ENCODE measurements at places on chromosomes 7 and 10.

- no peak for DNase-seq
These were observed 79.5 kb downstream of the TCERG1L start for GRCh38 chr10:131231965-131232541.

GRCh38 chr10:112584276-112584675, 137.3 kb downstream of the VTI1A start:
- DNase-seq = no peak

DNA sequence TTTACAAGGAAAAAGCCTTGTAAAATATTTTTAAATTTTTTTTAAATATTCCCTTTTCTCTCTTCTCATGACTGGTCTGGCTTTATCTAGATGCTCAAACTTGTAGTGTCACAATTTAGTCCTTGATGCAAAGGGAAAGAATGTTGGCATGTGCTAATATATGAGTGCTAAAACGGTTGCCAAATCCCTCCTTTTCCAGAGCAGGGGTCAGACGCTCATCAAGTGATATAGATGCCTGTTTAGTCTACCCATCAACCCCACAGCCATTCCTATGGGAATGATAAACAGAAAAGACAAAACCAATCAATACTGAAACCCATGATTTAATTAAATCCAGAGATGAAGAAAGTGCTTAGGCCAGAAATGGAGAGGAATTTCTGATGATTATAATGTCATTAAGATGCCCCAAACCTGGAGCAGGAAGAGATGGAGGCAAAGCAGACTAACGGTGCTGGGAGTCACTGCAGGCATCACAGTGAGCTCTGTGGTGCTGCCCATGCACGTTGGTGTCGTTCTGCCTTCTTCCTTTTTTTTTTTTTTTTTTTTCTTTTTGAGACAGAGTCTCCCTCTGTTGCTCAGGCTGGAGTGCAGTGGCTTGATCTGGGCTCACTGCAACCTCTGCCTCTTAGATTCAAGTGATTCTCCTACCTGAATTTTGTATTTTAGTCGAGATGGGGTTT, 210.1 kb upstream of the STK17A start:
- no peak for DNase-seq

DNA sequence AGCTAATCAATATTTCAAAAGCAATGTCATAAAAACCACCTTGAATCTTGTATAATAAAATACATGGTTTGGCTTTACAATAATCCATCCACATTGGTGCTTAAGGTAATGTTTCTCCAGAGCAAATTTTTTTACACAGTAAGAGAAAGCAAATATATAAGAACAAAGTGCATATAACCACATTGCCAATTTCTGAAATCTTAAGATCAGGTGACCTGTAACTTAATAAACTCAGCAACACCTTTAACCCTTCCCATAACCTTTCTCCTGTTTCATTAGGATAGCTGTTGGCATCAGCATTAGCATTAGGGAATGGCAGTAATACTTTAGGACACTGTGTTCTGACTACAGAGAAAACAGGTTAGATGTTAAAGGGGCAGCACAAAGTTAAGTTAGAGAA, 155.9 kb upstream of the SEMA3D start:
- DNase-seq = no peak

- no peak for DNase-seq
These were observed 32.7 kb downstream of the PRKAG2 start for GRCh38 chr7:151844071-151844824.

GRCh38 chr7:99024066-99024465, 119.8 kb downstream of the SMURF1 start:
- DNase-seq = no peak

DNA sequence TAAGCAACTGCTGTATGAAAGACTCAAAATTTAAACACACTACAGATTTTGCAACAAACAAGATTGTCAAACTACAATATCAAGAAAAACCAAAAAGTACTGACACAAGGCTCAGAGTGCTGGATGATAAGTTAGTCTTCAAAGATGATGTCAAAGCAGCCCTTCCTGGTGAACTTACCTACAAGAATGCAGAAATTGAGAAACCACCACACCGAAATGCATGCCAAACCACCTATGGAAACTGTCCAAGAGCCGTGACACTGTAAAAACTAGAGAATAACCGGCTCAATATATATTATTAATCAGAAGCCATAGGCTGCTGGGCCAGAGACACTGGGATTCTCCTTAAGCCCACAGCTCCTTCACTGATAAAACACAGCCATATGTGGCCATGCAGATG, 25.3 kb downstream of the DENND11 start:
- DNase-seq = no peak

DNA sequence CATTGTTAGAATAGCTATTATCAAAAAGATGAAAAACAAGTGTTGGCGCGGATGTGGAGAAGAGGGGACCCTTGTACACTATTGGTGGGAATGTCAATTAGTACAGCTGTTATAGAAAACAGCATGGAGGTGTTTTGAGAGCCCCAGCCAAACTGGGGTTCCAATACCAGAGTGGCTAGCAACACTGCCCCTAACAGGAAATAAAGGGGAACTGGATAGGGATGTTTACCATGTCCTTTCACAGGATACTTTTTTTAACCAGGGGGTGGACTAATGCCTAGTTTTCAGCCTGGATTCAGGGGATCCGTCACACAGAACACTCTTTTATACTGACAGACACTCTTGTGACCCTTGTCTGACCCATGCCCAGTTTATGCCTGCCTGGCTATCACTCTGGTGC, 6.9 kb upstream of the GSTK1 start:
- no peak for DNase-seq

- no peak for DNase-seq
These were observed 59.9 kb downstream of the WDR37 start for GRCh38 chr10:1116051-1116450.

GRCh38 chr7:97200018-97200417, 82.5 kb downstream of the SDHAF3 start:
- DNase-seq = no peak
